Right atrium auricular region (tissue), 2 donors: ENCODE measurements at places on chromosomes 5 and 9. TPM values are rescaled to one million over a fixed set of nuclear protein-coding genes. Genes with fewer than 3 reads are reported as not detected.

Gene KIF27
- 4.6 TPM for total RNA-seq

Gene LTC4S
- 11.1 TPM for total RNA-seq

Gene NSD1
- 26.7 TPM for total RNA-seq

- DNase-seq: no peak
Measured at GRCh38 chr5:57538341-57538955, 55.8 kb upstream of the ACTBL2 start.

Gene TRAF1
- total RNA-seq: 3.0 TPM

GRCh38 chr9:98132158-98132557 lies 13.1 kb upstream of the TRIM14 start:
- DNase-seq: no peak

DNA sequence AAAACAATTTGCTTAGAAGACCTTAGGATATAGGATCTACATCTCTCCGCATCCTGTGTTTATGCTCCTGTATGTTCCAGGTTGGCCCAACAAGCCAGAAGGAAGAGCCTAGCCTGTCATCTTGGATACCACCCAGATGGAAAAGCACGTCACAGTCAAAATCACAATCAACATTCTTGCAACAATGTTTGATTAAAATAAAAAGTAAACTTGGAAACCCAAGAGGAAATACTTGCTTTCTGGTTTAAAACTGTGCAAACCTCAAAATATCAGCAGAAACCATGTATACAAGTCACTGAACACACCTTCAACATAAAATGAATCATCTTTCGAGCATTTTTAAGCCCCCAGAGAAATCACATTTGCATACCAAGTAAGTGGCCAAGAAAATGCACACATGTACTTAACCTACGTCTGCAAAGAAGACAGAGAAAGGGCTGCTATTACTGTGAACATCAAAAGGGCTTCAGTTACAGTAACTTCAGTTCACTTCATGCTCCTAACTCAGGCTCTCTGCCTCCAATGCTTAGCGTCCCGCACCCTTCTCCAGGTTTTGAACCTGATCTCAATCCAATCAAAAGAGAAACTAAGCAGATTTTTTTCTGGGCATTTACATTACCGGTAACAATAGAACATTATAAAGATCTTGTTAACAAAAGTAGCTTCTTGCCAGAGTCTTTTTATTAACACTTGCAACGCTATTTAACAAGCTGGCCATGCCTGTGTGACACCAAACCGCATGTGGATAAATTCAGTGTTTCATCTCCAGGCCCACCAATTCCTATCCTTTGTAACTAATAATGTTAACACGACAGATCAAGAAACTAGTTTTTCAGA lies 1.3 kb downstream of the ENC1 start:
- DNase-seq: no peak

Gene SLC6A7
- total RNA-seq: not detected

GRCh38 chr9:131330814-131331600 lies 41.5 kb downstream of the PLPP7 start:
- DNase-seq: no peak

Gene RANBP3L
- 0.98 TPM for total RNA-seq

Gene CCDC171
- total RNA-seq: 0.90 TPM

Gene DOK3
- total RNA-seq: 2.6 TPM

Gene CTSL
- total RNA-seq: 169 TPM

DNA sequence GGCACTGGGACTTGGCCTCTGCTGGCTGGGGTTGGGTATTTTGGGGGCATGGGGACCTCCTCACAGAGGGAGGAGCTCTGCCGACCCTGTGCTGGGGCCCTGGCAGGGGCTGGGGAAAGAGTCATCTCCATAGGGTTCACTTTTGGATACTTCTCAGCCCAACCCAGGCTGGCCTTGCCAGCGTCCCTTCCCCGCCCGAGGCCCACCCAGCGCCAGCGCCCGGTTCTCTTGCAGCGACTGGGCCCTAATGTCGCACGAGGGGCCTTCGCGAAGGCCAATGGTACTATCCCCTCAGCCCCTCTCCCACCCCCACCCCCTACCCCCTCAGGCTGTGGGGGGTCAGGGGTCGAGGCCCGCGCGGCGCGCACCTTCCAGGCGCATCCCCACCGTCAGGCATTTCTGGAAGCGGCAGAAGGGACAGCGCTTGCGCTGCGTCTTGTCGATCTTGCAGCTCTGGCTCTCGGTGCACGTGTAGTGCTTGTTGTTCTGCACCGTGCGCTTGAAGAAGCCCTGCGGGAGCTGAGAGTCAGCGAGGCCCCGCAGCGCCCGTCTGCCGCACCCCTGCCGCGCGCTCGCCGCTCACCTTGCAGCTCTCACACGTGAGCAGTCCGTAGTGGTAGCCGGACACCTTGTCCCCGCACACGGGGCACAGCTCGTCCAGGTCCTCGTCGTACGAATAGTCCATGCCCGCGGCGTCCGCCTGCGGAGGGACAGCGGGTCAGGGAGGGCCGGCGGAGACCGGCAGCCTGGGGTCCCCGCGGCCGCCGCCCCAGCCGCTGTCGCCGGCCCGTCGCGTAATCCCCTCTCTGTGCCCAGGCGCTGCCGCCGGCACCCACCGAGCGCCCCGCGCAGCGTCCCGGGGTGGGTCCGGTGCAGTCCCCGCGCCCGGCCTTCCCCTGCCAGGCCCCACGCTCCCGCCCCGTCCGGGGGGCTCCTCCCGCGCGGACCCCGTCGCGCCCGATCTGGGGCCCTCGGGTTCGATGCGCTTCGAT lies 4.2 kb downstream of the NR5A1 start:
- DNase-seq: no peak

DNA sequence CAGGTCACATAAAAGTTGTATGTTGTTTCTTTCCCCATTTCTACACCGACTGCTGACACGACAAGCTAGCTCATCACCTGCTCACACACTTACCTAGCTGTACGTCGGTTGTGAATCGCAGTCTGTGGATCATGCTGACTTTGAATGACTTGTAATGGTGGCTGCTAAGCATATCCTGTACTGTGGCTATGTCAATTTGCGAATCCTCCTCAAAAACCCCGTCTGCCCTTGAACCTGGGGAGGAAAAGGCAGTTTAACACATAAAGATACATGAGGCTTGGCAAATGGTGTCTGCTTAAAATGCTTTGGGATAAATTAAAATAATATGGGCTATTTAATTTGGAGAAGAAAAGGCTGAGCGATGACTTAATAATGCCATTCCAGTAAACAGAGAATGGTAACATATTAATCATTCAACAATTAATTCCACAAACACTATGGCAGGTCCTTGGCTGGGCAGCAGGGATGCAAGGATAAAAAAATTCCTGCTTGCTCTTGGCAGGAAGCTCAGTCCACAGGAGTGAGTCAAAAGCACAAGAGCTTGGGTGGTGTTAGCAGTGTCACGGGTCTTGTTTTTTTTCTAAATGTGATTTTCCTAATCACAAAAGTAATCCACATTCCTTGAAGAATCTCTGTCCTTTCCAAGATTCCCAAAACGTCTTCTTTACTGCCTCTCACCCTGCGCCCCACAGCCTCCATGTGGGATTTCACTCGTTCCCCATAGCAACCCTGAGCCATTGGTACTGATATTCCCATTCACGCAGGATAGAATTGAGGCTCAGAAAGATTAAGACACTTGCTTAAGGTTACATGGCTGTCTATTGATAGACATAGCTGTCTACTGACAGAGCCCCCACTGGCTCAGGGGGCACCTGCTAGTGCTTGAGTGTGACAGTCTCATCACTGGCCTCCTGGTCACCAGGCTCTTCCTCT lies 222.4 kb downstream of the MAPKAP1 start:
- no peak for DNase-seq

DNA sequence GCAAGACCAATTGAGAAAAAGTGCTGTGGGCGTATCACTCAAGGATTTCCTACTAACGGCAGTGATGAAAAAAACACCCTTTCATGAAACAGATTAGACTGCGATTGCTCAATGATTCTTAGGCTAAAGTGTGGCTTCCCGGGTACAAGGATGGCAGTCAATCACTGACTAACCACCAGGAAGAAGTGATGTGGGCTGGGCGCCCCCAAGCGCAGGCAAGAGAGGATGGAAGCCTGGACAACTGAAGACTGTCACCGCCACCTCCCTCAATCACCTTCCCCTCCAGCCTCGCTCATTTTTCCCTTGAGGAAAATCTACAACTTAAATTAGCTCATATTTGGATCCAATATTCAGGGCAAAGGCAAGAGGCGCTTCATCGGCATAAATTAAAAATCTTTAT lies 707.2 kb downstream of the MTRR start:
- no peak for DNase-seq

DNA sequence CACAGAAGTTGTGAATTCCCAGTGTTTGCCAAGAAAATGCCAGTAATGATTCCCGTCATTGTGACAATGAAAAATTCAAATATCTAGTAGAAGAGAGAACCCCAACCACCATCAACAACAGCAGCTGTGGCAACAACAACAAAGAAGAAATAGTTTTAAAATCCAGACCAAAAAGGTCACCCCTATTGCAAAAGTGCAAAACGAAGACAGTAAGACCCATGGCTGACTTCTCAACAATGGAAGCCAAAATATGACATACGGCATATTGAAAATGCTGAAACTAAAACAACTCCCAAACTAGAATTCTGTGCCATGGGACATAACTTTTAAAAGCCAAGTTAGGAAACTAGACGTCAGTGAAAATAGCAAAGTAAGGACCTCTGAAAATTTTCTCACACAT lies 270.6 kb downstream of the IRX2 start:
- DNase-seq: no peak

Gene SGCD
- 56.2 TPM for total RNA-seq

DNA sequence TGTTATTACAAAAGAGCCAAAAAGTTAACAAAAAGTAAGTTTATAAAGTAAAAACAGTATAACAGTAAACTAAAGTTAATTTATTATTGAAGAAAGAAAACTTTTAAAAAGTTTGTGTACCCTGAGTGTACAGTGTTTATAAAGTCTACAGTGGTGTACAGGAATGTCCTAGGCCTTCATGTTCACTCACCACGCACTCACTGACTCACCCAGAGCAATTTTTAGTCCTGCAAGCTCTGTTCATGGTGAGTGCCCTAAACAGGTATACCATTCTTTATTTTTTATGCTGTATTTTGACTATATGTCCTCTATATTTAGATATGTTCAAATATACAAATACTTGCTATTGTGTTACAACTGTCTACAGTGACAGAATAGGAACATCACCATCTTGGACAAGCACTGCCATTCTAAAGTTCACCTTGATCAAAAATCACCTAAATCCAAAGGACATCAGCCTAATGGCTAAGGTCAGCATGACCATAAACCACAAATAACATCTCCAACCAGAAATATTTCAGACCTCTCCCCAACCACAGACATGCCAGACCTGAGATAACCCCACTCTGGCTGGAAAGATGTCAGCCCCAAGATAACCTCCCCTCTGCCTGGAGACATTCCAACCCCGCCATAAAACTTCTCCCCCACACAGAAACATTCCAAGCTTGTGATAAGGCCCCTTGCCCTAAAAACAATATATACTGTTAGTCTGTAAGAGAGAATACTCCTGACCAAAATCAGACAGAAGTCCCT lies 56.1 kb downstream of the AGXT2 start:
- DNase-seq: no peak

GRCh38 chr5:82644766-82645165 lies 366.6 kb upstream of the RPS23 start:
- no peak for DNase-seq

GRCh38 chr9:137905740-137906139 lies 28.2 kb downstream of the CACNA1B start:
- DNase-seq: no peak

- no peak for DNase-seq
Measured at GRCh38 chr9:132301521-132301920, 53.3 kb downstream of the SETX start.

Gene MAP1B
- total RNA-seq: 203 TPM

Gene TMEM167A
- total RNA-seq: 31.7 TPM

DNA sequence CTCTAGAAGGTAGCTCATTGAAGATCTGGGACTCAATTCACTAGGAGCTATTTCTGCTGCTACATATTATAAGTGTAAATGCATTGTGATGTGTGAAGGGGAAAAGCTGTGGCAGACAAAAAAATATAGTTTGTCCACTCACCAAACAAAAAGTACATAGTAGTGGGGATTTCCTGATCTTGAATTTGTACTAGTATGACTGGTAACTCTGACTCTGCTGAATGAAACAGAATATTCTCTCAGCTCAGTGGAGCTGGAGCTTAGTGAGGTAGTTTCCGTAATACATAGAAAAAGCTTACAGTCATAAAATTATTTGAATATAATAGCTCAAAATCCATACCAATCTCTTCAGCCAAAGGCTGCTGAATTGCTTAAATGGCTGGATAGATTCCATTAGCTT lies 455.6 kb upstream of the CD180 start:
- DNase-seq: no peak

DNA sequence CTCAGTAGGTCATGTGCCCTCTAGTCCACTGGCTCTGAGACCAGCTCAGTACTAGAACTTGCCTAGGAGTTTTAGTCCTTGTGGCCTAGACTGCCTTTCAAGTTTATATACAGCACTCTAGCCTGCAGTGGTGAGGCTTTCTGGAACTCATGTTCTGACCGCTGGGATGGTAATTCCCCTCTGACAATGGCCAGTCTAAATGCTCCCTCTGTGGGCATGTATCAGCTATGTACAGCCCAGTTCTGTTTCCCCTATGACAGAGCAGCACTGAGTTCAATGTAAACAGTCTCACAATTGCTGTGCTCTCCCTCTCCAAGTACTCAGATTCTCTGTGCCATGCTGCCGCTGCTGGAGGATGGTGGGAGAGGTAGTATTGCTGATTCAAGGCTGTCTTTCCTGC lies 68.6 kb upstream of the SLC27A6 start:
- no peak for DNase-seq

- DNase-seq: no peak
Measured at GRCh38 chr5:100900142-100900795, 2.8 kb downstream of the ST8SIA4 start.

Gene CD74
- 424 TPM for total RNA-seq

- DNase-seq: no peak
Measured at GRCh38 chr5:2134543-2135292, 252.0 kb upstream of the IRX4 start.

Gene PCDH1
- 22.1 TPM for total RNA-seq

DNA sequence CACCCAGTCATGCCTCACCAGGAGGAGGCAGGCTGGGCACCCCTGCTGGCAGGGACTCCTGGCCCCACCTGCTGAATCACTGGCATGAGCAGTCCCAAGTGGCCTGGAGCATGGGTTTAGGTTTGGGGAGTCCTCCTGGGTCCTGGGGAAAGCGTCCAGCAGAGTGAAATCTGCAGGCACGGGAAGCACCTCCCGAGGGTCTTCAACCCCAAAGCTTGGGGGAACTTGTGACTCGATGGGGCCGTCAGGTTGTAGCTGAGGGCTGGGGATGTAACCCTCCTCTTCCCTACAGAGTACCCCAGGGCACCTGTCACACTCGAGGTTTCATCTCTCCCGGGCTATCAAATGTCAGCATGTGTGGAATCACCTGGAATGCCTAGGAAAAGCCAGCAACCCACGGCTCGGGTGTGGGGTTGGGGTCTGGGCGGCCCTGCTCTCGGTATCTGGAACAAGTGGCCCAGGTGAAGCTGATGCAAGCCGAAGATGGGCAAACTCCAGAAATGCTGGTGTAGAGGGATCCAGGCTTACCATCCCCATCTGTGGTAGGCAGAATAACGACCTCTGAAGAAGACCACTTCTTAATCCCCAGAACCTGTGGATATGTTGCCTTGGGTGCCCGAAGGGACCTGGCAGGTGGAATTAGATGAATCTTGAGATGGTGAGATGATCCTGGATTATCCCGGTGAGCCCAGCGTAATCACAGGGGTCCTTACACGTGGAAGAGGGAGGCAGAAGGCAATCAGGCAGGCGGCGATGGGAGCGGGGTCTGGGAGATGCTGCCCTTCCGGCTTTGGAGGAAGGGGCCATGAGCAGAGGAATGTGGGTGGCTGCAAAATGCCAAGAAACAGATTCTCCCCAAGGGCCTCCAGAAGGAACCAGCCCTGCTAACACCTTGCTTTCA lies 6.1 kb upstream of the RASGEF1C start:
- no peak for DNase-seq
